ENCODE measurements at places on chromosomes 3 and 15.

- DNase-seq, result no peak
These were observed 343.0 kb downstream of the MFSD1 start for GRCh38 chr3:159144891-159145290.

DNA sequence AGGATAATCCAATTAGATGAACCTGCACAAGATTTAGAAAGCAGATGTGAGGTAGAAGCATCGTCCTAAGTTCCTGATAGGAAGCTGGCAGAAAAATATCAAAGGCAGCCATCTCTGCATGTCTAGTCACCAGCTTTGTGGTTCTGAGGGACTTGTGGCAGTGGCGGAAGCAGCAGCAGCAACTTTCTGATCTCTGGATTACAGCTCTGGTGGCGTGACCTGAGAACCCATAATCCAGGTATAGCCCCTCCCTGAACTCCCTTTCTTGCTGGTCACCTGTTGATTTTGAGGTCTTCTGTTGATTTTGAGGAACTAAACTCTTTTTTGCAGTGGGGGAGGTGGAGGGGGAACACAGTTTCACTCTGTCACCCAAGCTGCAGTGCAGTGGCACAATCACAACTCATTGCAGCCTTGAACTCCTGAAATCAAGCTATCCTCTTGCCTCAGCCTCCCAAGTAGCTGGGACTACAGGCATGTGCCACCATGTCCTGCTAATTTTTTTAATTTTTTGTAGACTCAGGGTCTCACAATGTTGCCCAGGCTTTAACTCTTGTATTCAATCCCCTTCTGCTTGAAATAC is 7.9 kb downstream of the FSIP1 start:
- no peak for DNase-seq

DNA sequence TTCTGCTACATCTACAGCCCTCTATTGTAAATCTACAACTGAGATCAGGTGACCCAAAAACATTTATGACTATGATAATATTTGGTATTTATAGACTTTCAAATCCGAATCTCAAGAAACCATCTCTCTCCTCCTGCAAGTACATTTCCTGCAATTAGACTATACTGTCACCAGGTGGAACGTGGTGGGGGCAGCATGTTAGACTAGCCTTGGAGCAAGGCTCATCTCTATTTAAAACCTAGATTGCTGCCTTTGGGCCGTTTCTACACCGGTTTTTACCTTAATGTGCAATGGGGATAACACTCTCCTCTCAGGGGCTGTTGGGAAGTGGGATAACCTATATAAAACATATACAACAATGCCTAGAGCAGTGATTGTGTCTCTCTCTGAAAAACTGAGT is 3.8 kb upstream of the KATNBL1 start:
- DNase-seq, result no peak

- DNase-seq, result no peak
These were observed 141.6 kb upstream of the KBTBD8 start for GRCh38 chr3:66856533-66856932.

DNA sequence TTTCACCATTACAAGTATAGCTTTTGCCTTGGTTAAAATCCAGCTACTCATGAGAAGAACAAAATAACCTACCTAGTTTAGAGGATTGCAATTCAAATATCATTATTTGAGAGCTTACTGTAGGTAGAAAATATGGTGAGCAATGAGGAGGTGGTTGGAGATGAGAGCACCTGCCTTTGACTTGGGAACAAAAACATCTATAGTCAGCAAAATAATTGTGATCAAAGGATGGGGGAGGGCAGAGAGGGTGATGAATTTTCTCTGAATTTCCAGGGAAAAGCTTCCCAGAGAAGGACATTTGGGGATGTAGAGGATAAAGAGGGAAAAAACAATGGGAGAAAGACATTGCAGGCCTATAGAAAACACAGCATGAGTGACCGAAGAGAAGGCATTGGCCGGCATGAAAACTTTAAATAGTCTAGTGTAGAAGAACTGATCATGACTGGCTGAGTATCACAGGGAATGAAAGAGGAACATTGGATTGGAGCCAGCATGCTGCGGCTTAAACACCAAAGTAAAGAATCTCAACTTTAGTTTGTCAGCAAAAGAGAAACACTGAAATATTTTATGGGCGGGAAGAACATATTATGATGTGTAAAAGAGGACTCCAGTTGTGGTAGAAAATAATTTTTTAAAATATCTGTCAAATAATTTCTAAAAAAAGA is 581.3 kb downstream of the UNC13C start:
- DNase-seq, result no peak

DNA sequence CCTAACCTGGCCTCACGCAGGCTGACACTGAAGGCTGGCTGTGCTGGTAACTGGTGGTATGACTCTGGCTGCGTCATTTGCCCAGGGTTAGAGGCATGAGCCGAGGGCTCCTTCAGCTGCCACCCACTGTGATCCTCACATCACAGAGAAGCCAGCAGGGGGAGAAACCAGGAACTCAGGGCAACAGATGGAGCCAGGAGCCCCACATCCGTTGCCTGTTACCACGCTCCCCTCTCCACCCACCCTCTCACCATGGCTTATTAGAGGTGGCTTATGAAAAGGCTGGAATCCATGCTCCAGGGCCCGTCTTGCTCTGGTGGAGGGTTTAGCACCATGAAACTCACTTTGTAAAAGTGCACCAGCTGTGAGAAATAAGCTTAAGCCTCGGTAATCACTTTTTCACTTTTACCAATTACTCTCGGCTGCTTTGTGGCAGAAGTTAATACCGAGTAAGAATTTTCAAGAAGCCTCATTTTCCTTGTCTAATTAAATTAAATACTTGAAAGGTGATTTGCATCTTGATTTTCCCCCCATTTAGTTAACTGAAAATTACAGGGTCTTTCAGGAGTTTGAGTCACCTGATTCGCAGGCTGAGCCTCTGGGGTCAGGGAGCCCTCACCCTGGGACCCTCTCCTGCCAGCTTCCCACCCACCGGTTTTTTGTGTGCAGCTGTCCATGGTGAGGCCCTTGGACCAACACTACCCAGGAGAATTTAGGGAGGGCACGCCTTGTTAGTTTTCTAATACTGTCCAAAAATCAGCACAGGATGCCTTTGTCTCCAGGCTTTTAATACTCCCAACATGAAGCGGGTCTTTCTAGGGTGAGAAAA is 60.9 kb downstream of the ASB7 start:
- no peak for DNase-seq
